ENCODE measurements at places on chromosomes 5 and 9.

DNA sequence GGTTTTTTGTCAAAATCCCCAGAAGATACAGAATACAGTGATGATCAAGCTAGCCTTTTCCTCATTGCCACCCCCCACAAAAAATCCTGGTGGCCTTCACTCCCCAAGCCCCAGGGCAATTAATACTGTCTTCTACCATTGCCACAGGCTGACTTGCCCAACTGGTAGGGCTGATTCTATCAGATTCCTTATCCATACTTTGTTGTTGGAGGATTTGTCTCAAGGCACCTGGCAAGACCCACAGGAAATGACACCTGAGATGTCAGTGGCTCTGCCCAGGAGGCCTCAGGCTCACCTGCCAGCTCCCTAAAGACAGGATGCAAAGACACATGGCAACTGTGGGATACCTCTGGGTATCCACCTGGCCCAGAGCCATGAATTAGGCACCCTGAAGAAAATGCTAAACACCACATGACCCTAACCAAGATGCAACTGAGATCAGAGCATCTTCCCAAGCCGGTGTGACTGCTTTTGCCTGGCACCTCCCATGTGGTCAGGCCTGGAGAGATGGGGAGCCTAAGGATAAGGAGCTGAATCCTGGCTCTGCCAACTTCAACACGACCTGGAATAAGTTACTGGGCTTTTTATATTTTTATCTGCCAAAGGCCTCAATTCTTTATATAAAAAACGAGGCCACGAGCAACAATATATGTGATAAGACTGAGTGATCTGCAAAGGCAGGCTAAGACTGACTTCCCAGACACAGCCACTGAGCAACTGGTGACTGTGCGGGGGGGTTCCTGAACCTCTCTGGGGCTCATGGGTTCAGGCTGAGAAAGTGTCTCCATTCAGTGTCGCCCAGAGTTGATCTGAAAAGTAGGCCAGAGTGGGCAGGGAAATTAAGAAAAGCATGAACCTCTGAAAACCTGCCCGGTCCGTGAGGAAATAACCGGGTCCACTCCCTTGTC is 944 bp downstream of the ATOX1 start:
- DNase-seq, result no peak

GRCh38 chr5:95086927-95087815 is 197.7 kb downstream of the MCTP1 start:
- DNase-seq, result no peak

DNA sequence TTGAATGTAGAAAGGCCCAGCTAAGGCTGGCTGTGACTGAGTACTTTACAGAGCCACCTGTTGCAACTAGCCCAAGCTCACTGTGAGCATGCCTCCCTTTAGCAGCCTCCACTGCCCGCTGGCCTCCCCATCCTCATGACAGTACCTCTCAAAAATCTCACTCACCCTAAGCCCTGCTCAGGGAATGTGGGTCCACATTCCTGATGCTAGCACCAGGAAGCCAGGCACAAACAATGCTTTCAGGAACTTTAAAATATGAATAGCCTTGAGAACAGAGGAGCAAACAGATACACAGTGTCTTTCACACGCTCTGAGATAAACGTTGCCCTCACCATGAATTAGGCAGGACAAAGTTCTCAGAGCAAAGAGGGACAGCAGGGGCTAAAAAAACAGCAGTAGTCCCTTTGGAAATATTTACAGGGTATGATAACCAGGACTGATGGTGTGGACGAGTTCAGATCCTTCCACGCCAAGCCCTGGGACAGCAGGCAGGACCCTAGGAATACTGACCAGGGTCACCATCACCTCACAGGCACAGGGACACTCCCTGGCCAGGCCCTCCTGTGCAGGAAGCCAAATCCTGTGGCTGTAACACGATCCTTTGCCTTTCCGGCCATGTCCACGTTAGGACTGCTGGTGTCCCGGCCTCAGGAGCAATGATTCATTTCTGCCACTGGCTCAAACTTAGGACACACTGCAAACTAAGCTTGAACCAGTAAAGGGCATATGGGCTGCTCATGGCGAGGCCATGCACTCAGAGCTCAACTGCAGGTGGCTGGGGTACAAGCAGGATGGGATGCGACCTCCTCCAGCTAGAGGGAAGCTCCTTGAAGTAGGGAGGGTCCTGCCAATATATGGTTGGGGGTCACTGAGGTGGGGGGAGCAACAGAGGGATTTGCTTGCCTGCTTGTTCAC is 9.6 kb downstream of the ACSL6 start:
- no peak for DNase-seq

DNA sequence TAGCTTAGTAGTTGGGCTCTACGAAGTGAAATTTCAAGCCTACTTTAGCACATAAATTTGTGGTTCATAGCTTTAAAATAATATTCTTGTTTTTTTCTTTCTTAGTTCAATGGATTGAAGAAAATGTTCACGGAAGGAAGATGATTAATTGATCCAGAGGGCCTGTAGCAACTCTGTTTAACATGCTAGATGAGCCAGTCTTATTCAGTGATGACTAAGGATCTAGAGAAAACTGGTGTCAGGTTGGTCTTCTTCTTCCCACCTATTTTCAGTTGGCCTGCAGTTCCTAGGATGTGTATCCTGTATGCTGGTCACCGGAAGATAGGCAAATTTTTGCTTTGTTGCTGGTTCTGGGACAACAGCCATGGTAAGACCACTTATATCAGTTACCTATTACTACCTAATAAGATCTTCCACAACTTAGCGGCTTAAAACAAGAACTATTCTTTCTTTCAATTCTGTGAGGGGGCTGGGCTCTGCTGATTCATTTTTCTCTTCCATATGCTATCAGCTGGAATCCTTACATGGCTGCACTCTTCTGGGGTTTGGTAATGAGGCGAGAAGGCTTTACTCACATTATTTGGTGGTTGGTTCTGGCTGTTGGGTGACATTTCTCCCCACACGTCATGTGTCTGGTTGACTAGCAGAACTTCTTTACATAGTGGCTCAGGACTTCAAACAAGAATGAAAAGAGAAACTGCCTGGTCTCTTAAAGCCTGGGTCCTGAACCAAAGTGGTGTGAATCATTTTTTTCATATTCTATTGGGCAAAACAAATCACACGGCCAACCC is 182.7 kb upstream of the ACTBL2 start:
- no peak for DNase-seq

GRCh38 chr9:17863213-17863883 is 284.5 kb downstream of the SH3GL2 start:
- DNase-seq, result no peak

- DNase-seq, result no peak
Measured at GRCh38 chr5:122083535-122083934, 5.5 kb upstream of the LOX start.

- no peak for DNase-seq
Measured at GRCh38 chr9:124017051-124017928, 5.7 kb downstream of the LHX2 start.

DNA sequence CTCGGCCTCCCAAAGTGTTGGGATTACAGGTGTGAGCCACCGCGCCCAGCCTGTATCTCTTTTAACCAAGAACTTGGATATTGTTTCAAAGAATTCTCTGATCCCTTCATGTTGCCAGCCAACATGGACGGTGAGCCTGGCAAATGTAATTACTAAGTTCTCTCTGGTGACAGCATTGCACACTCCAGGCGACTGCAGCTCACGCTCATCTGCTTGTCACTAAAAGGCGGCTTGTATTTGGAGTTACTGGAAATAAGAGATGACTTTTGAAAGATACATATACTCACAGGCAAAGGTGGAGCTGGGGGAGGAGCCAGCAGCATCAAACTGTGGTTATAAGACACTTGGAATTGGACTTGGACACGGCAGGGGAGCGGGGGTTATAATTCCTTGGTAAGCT is 172.3 kb downstream of the SLIT3 start:
- DNase-seq, result no peak

DNA sequence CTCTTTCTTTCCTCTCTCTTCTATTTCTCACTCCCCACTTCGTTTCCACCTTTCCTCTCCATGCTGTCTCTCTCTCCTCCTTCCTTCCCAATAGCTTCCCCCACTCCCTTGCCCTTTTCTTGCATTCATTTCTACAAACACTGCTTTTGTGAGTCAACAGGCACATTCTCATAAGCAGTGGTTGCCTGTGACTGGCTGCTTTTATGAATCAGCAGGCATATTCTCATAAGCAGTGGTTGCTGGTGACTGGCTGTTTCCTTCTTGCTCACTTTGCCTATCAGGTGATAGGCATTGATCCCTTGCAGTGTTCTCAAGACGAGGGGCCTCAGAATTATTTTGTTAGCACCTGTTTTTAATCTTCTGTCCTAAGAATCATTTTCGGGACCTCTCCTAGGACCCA is 116.1 kb upstream of the ACTBL2 start:
- DNase-seq, result no peak

GRCh38 chr9:83975300-83975699 is 4.7 kb downstream of the HNRNPK start:
- DNase-seq, result no peak

GRCh38 chr9:135990468-135991429 is 29.6 kb upstream of the UBAC1 start:
- DNase-seq, result no peak

DNA sequence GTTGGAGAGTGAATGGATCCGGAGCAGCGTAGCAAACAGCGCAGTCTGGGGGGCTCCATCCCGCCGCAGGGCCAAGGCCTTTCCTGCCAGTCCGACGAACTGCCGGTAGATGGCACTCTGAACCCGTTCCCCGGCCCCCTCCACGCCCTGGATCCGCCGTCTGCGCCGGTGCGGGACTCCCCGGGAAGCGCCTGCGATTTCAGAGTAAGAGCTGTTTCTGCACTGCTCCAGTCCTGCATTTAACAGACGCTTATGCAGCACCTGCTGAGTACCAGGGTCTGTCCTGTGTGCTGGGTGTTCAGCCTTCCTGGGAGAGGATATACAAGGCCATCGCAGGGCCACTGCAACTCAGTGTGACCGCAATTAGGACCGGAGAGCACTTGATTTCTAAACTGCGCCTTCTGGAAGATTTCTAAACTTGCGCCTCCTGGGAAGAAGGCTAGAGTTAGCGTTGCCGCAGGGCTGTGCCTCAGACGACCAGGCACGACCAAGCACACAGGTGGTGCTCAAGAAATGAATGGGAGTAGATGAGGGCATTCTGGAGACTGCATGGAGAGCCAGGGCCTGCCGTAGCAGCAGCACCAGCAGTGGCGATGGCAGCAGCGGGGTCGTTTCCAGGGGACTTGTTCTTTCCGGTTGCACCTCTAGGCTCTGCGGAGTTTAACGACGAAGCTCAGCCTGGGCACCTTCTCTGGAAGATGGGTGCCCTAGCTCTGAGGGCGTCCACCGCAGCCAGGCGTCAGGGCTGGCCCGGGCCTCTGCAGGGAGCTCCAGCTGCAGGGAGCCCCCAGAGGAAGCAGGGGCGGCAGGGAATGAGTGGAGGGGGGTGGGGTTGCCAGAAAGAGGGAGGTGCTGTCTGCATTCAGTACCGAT is 14.3 kb upstream of the TIFAB start:
- peak; percentile 43 for DNase-seq

- DNase-seq, result peak; percentile 40
Measured at GRCh38 chr9:15349892-15350761, 43.1 kb upstream of the TTC39B start.

- no peak for DNase-seq
Measured at GRCh38 chr5:153542536-153542935, 52.1 kb downstream of the GRIA1 start.

- no peak for DNase-seq
Measured at GRCh38 chr5:68548959-68549676, 333.6 kb downstream of the PIK3R1 start.

DNA sequence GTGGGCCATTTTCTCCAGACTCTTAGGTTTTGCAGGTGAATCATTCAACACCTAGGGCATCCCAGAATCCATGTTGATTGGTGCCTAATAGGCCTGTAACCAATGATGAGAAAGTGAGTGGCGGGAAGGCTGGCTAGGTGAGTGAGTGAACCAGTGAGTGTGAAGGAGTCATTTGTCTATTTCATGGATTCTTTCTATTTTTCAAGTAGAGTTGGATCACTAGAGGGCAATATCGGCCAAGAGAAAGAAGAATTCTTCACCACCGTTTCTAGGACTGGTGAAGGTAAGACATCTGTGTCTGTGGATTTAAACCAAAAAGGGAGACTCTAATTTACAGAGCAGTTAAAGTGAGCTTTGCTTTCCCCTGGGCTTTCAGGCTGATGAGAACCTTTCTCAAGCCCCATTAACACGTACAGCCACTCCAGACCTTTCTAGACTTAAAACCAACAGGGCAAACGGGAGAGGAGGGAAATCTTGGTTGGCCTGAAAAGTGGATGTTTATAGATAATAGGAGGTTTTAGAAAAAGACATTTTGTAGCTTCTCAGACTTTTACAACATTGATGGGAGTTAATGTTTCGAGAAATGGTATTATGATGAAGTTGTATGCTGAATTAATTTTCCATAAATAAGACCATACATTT is 114.3 kb upstream of the IL12B start:
- DNase-seq, result no peak

- DNase-seq, result no peak
Measured at GRCh38 chr5:145991044-145991575, 54.7 kb downstream of the SH3RF2 start.
